ENCODE measurements at places on chromosomes 1 and 21. TPM values are rescaled to one million over a fixed set of nuclear protein-coding genes. Genes with fewer than 3 reads are reported as not detected.

Gene MRAP
- total RNA-seq, result not detected

Gene VCAM1
- 40.3 TPM for total RNA-seq

Gene C1QB
- 18.5 TPM for total RNA-seq

Gene ADAMTSL4
- total RNA-seq, result 50.4 TPM

- no peak for DNase-seq
Measured at GRCh38 chr1:172629638-172630037, 29.3 kb upstream of the FASLG start.

DNA sequence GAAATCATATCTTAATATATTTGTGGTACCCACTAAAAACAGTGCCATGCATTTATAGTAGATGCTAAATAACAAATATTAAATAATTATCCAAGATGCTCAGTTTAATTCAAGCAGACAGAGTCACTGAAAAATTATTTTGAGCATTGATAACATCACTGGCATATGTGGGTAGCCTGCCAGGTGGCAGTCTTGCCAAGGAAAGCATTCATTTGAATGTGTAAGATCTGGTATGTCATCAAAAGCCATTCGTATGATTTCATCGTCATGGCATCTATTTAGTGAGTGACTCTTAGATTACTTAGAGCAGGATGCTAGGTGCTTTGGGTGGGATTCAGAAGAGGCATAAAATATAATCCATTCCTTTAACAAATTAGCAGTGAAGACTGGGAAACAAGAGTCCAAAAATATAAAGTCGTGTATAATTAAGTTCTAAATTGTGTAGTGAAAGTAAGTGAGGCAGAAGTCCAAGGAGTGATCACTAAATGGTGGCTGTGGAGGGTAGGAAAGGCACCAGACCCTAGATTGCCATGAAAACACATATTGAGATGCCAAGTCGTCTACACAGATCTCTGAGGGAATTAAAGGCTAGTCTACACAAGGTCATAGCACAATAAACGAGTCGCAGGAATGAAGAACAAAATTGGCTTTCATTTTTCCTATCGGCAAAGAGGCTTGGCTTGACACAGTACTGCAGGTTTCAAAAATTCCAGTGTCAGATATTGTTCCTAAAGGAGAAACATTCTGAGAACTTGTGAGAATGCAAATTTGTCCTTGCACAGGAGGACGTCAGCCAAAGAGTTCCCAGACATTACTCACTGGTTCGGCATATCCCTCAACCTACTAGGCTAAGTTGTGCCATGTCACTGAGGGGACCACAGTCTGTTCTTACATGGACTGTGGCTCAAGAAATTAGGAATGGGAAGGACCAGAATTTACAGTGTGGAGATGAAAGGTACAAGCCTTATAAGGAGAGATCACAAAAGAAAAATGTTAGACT, 130.8 kb downstream of the LYPLAL1 start:
- DNase-seq, result peak; percentile 18

GRCh38 chr1:30188999-30189398, 534.4 kb downstream of the MATN1 start:
- DNase-seq, result no peak

DNA sequence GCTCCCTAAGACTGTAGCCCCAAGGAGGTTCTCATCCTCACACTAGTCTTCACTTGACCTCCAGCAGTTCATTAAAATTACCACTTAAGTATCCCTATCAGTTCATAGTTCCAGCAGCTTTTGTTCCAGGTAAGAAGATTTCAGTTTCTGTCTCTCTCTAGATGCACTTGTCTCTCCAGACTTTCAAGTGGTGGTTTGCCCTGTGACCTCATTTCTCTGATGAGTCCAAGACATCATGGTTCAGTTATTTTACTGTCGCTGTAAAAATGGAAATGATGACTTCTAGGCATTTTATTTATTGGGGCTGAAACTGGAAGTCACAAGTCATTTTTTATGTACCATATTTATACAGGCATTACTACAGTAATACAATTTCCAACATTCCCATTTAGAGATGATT, 17.9 kb upstream of the RGS18 start:
- DNase-seq, result no peak

DNA sequence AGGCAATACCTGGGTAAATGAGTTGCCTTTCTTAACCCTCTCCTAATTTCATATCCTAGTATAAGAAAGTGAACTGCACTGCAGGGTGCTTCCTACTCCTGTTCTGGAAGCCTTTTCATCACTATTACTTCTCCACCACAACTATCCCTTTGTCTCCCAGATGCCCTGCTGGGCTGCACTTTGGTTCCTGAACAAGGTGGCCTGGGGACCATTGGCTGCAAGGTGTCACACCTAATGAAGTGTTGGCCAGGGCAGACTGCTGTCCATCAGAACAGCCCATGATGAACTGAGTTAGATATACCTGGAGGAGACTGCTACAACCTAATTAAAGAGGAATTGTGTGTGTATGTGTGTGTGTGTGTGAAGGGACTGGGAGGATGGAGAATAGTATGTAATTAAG, 1.9 kb upstream of the KLHDC8A start:
- no peak for DNase-seq

- DNase-seq, result no peak
Measured at GRCh38 chr1:156612666-156613065, 6.5 kb upstream of the HAPLN2 start.

DNA sequence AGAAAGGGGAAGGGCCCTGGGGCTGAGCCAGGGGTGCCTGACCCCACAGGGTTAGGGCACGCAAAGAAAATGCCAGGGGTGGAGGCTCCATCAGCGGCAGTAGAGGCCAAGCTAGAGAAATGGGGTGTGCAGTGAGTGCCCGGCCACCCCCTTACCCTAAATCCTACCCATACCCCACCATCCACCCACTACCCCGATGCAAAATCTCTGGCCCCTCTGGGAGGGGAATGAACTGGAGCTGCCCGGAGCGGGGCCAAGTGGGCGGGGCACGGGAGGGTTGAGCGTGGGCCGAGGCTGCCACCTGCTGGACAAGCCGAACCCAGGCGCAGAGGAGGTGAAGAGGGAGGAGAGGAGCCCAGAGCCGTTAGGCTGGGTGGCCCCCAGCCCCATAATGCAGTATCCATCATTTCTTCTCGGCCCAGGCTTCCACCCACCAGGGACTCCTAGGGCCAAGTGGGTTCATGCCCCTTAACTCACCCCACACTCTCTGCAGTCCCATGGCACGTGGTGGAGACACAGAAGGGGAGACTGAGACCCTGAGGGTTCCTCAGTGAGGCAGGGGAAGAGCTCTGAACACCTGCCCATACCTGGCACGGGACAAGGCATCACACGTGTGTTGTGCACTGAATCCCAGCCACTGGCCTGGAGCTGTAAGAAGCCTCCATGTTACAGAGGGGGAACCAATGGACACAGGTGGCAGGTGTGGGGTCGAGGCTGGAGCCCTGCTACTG, 1.4 kb upstream of the C1QC start:
- DNase-seq, result peak; percentile 88

DNA sequence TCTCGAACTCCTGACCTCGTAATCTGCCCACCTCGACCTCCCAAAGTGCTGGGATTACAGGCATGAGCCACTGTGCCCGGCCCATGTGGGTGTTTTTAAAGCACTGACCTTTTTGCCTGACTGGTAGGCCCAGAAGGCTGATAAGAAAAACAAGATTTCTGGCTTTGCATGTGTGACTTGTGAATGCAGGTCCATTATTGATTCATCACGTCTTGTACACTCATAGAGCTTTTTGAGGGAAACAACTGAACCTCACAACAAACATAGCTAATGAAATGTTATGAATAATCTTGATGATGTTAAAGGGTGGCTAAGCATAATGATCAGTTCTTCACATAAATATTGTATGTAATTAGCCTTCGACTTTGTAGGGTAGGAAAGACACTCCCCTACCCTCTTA, 140.9 kb upstream of the UBE2U start:
- DNase-seq, result no peak

Data from tongue (tissue), 3 donors.